Stimulated activated CD4-positive, alpha-beta T cell treated with anti-CD3 and anti-CD28 coated beads, Interleukin-1b, Interleukin-23, amount 100 ng/mL, for 1 hour (primary cell): ENCODE measurements at places on chromosomes 7 and 10.

DNA sequence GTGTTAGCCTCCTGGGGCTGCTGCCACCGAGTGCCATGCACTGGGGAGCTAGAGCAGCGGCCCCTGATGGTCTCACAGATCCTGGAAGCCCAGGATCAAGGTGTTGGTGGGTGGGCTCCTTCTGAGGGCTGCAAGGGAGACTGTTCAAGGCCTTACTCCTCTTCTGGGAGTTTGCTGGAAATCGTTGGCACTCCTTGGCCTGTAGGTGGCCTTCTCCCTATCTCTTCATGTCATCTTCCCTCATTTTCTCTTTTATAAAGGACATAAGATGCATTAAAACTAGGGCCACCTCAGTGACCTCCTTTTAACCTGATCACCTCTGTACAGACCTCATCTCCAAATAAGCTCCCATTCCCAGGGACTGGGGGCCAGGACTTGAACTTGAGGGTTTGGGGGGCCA is 27.0 kb upstream of the ZNF862 start:
- DNase-seq, result no peak

DNA sequence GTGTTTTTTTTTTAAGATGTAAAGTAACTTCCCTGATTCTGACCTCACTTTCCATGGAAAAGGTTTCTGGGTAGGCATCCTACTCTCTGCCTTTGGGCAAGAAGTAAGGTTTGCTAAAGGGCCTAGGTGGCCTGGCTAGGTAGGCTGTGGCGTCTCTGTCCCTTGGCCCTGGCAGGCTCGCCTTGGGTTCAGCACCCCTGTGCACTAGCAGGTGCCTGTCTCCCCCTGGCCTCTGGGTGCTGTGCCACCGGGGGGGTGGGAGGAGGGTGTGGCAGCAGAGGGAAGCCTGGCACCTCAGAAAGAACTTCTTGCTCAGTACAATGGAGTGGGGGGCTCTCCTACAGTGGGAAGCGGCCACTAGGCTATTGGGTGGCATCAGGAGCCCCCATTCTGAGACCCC is 14.0 kb downstream of the TECPR1 start:
- DNase-seq, result no peak

GRCh38 chr10:30046476-30046875 is 12.9 kb downstream of the JCAD start:
- DNase-seq, result no peak

GRCh38 chr10:44517635-44518034 is 132.7 kb upstream of the CXCL12 start:
- DNase-seq, result no peak

DNA sequence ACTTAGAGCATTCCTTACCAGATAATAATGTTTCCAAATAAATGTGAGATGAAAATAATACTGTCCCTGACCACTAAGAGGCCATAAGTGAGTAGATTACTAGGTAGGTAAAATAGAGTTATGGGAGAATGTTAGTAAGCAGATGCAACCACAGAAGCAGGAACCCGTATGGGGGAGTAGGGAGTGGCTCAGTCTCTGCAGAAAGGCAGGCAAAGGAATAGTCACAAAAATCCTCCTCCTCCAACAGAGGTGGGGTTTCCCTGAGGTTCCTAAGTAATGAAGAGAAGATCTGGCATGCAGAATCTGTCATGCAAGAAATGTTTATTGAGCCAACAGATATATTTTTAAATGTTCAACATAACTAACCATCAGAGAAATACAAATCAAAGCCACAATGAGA is 9.0 kb upstream of the YAE1 start:
- no peak for DNase-seq

DNA sequence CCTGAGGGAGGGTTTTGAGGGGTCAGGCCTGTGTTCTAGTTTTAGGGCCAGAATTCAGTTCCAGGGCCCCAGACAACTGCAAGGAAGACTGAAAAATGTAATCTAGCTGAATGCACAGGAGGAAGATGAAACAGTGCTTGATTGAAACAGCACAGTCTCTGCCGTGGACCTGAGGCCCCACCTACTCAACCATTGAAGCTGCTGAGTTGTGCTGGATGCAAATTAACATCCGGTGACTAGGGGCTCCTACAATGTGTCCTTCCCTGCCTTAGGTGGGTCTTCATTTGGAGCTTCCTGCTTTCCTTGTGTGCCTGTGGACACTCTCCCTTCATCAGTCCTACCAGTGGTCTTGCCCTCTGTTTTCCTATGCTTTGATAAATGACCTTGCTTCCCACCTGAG is 5.7 kb downstream of the GLRX3 start:
- no peak for DNase-seq
